ENCODE measurements at places on chromosomes 1 and 21.

- DNase-seq, result no peak
Measured at GRCh38 chr1:62951428-62951827, 167.5 kb downstream of the ATG4C start.

DNA sequence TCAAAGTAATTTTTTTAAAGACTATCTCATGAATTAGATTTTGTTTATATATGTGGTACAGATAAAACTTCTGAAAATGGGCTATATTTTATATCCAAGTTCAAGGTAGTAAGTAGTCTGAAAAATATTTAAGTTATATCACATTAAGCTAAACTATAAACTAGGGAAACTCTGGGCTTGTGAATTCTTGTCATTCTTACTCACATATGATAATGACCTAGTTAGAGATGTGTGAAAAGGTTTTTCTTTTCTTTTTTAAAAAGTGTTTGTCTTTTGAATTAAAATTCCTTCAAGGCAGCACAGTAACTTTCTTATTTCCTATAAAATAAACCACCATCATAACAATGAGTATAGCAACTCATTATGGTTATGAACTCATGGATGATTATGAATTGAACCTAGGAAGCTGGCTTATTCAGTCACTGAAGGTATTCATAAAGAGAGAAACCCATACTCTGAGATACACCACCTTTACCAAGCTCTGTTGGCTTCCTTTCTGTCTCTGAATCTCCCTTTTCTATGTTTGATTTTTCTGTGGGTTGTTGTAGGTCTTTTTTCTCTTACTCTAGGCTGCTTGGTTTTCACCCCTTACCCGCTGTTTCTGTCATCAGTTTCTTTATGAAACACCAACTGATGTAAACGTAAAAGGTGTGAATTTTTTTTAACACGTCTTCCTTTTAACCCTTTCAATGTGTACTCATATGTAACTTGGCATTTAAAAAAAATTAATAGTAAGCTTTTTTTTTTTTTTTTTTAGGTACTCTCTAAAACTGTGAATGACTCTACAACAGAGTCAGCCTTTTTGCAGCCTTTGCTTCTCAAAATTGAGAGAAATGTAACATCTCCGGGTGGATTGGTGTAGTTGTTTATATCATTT is 25.2 kb downstream of the IL12RB2 start:
- no peak for DNase-seq

DNA sequence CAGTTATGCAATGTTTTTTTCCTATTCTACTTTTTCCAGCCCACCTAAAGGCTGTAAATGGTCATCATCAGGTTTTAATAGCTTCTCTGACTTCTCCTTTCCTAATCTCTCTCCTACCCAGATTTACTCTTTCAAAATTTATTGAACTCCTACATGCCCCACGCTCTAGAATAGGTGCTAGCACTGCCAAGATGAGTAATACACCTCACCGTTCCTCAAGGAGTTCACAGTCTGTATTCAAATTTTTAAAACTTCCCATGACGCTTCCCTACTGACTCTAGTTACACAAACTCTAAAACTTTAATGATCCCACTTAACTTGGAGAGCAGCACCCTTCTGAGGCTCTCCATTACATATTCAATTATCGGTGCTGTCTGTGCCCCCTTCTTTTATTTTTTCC is 51.6 kb downstream of the ALG14 start:
- DNase-seq, result no peak

GRCh38 chr1:154878371-154879037 is 8.4 kb upstream of the KCNN3 start:
- DNase-seq, result peak; percentile 31

- DNase-seq, result no peak
Measured at GRCh38 chr1:109392037-109392787, 5.5 kb downstream of the SORT1 start.

- DNase-seq, result no peak
Measured at GRCh38 chr1:203175827-203176241, 208 bp upstream of the MYBPH start.

- DNase-seq, result no peak
Measured at GRCh38 chr1:14790982-14791381, 192.5 kb downstream of the KAZN start.

GRCh38 chr1:91749788-91750231 is 136.1 kb downstream of the TGFBR3 start:
- DNase-seq, result no peak

GRCh38 chr1:223129229-223129901 is 13.7 kb downstream of the TLR5 start:
- DNase-seq, result no peak

DNA sequence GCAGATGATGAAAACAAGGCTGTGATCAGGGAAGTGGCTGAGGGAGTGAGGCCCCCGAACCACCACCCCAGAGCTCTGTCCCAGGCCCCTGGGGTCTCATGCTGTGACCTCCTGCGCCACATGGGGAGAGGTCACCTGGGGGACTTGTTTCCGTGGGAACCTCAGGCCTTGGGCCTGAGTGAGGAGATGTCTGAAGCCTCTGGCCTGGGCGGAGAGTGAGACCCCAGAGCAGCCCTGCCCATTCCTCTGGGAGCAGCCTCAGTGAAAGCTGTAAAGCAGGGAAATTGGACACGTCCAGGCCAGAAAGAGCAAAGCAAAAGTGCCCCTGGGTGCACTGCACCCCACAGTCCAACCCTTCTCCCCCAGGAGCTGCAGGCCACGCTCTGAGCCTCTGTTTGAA is 16.5 kb upstream of the NPHP4 start:
- no peak for DNase-seq

- no peak for DNase-seq
Measured at GRCh38 chr21:28795251-28795650, 197.4 kb downstream of the LTN1 start.
